ENCODE measurements at places on chromosomes 7 and 10. TPM values are rescaled to one million over a fixed set of nuclear protein-coding genes. Genes with fewer than 3 reads are reported as not detected.

MBL2 gene
- not detected for total RNA-seq

ADRB1 gene
- not detected for total RNA-seq

GPRIN2 gene
- total RNA-seq: not detected

MRLN gene
- total RNA-seq: not detected

MAGI2 gene
- 9.8 TPM for total RNA-seq

SUFU gene
- 7.6 TPM for total RNA-seq

COL17A1 gene
- total RNA-seq: 1.1 TPM

MKI67 gene
- 7.4 TPM for total RNA-seq
